ENCODE measurements at places on chromosomes 6 and 20. TPM values are rescaled to one million over a fixed set of nuclear protein-coding genes. Genes with fewer than 3 reads are reported as not detected.
A peak's percentile ranks its signal among the peaks of the same experiment; 100 is the strongest.

GRCh38 chr6:52552278-52552643, 24.6 kb downstream of the TRAM2 start:
- no peak for DNase-seq

The GTPBP2 gene
- 24.2 TPM for total RNA-seq

GRCh38 chr6:37882724-37883413, 63.3 kb downstream of the ZFAND3 start:
- DNase-seq = no peak

GRCh38 chr6:25181350-25181724, 97.8 kb upstream of the CARMIL1 start:
- no peak for DNase-seq

DNA sequence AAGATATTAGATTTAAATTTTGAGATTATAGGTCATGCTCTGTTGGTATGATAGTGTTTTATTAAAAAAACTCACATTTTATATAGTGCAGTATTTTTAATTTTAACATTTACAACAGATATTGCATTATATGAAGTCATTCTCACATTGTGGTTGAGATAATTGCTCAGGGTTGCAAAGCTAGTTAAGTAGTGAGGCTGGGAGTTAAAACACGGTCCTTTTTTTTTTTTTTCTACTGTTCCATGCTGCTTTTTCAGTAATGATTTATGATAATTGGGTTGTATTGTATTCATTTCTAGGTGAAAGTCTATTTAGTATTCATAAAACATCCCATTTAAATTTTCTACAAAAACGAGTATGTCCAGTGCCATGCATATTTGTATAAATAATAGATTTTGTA, 117.6 kb upstream of the EDN1 start:
- DNase-seq = no peak

The SLC17A2 gene
- not detected for total RNA-seq

GRCh38 chr20:32063695-32064094, 11.7 kb downstream of the HCK start:
- no peak for DNase-seq

The CLDN20 gene
- not detected for total RNA-seq

DNA sequence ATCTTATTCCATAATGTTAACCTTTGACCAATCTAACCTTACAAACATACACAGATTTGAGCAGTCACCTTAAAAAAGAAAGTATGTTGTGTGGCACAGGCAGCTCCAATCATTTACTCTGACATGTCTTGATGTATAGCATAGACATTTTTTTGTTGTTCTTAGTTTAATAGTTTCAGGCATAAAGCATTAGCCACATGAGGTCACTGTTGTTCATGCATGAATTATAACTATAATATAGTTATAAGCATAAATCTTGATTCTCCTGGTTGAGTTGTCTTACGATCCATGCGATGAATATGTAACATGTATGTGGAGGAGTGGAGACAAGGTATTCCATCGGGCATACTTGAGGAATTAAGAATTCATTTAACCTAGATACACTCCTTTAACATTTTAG, 26.1 kb upstream of the NKAIN2 start:
- no peak for DNase-seq

DNA sequence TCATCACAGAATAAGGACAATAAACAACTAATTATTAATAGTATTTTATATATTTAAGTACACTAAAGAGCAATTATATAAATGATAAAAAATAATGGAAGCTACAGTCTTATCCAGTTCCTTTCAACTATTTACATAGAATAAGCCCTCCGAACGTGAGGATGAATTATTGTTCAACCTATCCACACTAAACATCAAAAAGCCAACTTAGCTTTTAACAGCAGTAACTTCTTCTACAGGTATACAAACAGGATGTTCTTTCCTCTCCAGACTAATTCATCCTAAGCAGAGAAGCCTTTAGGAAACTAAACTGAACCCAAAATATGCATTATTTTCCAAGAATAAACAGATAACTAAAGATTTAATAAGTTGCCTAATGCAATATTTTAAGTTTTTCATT, 2.3 kb downstream of the FKBP5 start:
- no peak for DNase-seq

The BLTP3A gene
- total RNA-seq = 12.4 TPM

The ZNF311 gene
- total RNA-seq = 0.68 TPM

- DNase-seq = no peak
Measured at GRCh38 chr20:24257171-24257570, 212.3 kb upstream of the SYNDIG1 start.

GRCh38 chr6:693723-694009, 727 bp upstream of the EXOC2 start:
- no peak for DNase-seq

The C6orf15 gene
- total RNA-seq = not detected

GRCh38 chr20:32087070-32087469, 22.4 kb upstream of the TM9SF4 start:
- DNase-seq = no peak

GRCh38 chr6:166745801-166746668, 119.0 kb upstream of the RPS6KA2 start:
- no peak for DNase-seq

The SPATS1 gene
- total RNA-seq = not detected

The HLA-DMB gene
- total RNA-seq = 15.8 TPM

The PRICKLE4 gene
- total RNA-seq = 2.1 TPM

DNA sequence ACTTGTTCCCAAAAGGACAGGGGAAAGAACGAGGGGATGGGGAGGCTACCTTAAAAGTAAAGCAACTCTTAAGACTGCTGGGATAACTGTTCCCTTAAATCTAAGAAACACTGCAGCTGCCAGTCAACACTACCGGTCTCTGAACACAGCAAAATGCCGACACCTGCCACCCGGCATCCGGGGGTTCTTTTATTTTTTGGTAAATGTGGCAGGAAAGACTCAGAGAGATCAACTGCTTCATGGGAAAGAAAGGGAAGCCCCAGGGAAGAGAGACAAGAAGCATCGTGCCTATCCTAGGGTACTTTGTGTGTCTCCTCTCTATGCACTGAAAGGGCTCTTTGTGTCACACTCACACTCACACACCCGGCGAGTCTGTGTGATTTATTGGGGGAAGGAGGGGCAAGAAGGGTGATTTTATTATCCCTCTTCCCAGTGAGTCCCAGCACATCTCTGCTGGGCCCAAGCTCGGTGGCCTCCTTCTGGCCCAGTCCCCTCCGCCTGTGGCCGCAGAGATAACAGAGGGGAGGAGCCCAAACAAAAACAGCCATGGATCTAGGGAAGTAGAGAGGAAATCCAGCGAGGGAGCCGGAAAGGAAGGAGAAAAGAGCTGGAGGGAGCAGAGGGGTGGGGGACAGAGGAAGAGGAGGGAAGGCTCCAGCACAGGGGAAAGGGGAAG, 1.4 kb downstream of the FYN start:
- DNase-seq = peak; percentile 38

The GSTA1 gene
- total RNA-seq = not detected

GRCh38 chr6:168713839-168714238, 272.9 kb downstream of the SMOC2 start:
- DNase-seq = no peak

DNA sequence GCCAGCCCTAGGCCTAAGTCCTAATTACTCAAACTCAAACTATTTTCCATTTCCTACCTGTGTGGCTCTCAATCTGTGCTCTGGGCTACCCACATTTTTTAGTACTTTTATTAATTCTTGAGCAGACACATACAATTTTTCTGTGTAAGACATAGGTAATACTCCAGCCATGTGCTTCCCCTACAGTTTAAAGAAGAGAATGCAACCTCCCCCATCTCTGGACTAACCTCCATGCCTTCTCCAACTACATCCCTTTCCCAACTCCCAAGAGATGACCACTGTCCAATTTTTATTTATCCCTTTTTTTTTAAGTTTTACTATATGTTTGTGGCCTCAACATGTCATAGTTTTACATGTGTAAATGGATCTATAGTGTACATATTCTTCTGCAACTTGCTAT, 5.8 kb downstream of the HMGN4 start:
- no peak for DNase-seq
